ENCODE measurements at places on chromosomes 3 and 15.

DNA sequence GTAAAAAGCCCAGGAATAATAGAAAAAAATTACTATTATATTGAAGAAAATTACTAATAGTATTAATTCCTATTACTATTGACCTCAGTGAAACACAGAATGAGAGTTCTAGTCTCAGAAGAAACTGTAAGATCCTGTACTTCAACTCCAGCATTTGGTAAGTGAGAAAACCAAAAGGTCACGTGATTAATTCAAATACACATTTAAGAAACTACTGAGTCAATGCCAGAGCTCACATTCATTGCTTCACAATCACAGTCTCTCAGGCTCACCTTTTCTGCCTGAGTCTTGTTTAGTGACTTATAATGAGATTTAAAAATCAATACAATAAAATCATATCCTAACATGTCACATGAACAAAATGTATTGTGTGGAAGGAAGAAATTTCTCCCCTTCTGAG is 556.1 kb downstream of the FGF12 start:
- DNase-seq: no peak

- DNase-seq: no peak
Measured at GRCh38 chr15:74174219-74174957, 878 bp downstream of the ISLR start.

DNA sequence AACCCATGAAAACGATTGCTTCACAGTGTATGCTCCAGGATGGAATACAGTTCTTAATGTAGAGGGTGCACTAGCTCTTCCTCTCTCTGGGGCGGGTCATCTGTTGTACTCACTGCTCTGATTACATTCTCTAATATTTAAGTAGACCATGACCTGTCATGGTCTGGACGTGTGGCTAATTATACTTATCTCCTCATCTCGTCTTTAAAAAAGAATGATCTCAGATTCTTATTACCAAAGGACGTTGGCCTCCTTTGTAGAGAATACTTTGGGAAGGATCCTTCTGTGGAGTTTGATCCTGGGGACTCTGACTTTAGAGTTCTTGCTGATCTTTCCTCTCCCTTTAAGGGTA is 48.4 kb upstream of the TRAK1 start:
- DNase-seq: no peak

GRCh38 chr3:100150473-100150872 is 36.2 kb upstream of the FILIP1L start:
- no peak for DNase-seq

- no peak for DNase-seq
Measured at GRCh38 chr3:13557926-13558325, 9.0 kb downstream of the FBLN2 start.

DNA sequence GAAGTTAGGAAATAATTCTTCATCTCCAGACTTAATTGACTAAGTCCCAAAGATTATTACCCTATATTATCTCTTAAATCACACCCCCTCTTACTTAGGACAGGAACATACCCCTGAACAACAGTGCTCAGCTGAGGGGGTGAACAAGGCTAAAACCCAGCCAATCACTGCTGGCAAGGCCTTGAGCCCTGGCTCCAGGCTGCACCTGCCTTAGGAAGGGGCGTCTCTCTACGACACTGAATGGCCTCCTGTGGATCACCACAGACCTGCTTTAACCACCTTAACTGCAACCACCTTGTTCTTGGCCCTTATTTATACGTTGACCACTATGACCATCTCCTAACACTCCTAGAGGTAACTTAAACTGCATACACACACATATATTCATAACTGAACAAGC is 267.4 kb upstream of the THBS1 start:
- DNase-seq: no peak

GRCh38 chr3:125317761-125318160 is 57.4 kb downstream of the ZNF148 start:
- DNase-seq: no peak

- DNase-seq: no peak
Measured at GRCh38 chr3:68172039-68172438, 517.6 kb upstream of the SUCLG2 start.

DNA sequence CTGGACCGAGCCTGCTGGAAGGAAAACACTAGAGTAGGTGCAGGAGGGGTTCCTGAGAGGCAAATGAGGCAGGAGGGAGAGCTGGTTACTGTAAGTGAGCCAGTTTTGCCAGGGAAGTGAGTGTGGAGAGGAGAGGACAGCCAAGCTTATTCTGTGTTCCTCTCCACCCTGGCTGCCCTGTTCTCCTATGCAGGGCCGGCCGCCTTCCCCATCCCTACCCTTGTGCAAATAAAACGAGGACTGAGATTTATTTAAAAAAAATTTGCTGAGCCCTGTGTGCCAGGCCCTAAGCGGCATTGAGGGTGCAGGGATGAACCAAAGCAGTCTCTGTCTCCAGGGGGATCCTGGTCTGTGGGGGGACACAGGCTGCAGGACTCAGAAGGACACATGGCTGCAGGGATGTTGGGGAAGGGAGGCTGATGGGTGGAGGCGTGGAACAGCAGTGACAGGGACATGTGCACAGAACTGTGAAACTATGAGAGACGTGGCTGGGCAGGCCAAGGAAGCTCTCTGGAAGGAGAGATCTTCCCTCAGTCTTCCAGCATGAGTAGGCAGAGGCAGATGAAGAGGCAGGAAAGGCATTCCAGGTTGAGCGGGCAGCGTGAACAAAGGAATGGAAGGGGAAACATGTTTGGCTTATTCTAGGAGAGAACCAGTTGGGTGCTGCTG is 12.1 kb downstream of the CORO2B start:
- no peak for DNase-seq

DNA sequence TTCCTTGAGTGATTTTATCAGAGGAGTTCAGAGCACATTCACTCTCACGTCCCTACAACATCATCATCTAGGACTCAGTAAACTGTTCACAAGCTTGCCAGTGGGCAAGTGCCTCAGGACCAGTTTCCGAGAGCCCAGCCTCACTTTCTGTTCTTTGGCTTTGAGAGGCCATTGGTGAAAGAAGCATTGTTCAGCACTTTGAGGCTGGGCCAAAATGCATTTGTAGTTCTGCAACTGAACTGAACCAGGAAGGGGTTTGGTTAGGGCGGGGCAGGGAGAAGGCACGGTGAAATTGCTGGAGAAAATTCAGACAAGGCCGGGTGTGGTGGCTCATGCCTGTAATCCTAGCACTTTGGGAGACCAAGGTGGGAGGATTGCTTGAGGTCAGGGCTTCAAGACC is 222.1 kb upstream of the CHRM5 start:
- DNase-seq: no peak

GRCh38 chr3:188819939-188820338 is 351.8 kb upstream of the TPRG1 start:
- no peak for DNase-seq

- DNase-seq: no peak
Measured at GRCh38 chr15:85164841-85165466, 183.3 kb downstream of the PDE8A start.

- peak; percentile 90 for DNase-seq
Measured at GRCh38 chr15:55196458-55197361, at the start of gene RSL24D1. RSL24D1 (minus strand) TSS chr15:55196941; CDS start chr15:55196890, 51 bp downstream.

DNA sequence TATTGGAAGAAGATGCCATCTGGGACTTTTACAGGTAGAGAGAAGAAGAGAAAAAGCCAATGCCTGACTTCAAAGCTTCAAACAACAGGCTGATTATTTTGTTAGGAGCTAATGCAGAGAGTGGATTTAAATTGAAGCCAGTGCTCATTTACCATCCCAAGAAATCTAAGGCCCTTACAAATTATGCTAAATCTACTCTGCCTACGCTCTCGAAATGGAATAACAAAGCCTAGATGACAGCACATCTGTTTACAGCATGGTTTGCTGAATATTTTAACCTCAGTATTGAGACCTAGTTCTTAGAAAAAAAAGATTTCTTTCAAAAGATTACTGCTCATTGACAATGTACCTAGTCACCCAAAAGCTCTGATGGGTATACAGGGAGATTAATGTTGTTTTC is 16.2 kb downstream of the ARL14 start:
- DNase-seq: no peak

DNA sequence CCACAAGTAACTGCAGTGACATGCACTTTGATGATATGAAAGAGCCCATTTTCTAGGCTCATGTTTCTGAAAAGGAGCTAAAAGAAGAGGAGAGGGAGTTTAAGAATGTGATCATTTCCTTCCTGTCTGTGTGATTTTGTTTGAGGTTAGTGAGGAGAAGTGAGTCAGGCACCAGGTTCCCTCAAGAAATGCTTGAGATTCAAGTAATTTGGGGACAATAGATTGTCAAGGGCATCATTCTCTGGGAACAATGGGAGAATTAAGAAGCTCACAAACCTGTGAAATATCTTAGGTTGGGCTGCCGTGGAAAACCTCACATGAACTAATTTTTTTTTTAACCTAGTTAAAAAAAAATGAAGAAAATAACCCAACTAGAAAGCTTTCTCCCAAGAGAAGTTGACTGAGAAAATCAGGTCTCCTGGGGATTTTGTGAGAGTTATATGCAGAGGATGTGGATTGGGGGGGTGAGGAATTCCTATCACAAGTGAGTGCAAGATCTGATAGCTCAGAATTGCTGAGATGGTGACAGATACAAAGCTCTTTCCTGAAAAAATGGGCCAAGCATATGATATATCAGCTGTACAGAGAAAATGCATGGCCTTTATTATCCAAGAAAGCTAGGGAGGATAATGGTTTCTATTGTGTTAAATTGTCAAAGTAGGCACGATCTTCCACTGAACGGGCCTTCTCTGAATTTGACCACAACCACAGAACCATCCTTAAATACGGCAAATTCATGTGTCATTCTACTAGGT is 203.3 kb downstream of the FEZF2 start:
- DNase-seq: no peak

- no peak for DNase-seq
Measured at GRCh38 chr3:134690226-134690625, 39.4 kb upstream of the KY start.

- DNase-seq: no peak
Measured at GRCh38 chr3:154872074-154872473, 208.0 kb upstream of the MME start.

DNA sequence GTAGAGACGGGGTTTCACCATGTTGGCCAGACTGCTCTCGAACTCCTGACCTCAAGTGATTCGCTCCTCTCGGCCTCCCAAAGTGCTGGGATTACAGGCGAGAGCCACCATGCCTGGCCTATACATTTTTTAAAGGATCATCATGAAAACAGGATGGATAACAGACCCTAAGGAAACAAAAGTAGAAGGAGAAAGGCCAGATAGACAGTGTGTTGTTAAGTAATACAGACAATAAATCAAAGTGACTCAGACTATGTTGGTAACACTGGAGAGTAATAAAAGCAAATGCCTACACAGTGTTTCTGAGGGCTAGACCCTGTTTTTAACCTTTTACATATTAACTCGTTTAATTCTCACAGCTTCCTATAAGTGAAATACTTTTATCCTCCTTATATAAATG is 133.8 kb upstream of the MCTP2 start:
- no peak for DNase-seq

- DNase-seq: peak; percentile 28
Measured at GRCh38 chr15:51982013-51982769, 10.6 kb upstream of the LEO1 start.

GRCh38 chr3:54853573-54854404 is 74.1 kb downstream of the LRTM1 start:
- peak; percentile 37 for DNase-seq

DNA sequence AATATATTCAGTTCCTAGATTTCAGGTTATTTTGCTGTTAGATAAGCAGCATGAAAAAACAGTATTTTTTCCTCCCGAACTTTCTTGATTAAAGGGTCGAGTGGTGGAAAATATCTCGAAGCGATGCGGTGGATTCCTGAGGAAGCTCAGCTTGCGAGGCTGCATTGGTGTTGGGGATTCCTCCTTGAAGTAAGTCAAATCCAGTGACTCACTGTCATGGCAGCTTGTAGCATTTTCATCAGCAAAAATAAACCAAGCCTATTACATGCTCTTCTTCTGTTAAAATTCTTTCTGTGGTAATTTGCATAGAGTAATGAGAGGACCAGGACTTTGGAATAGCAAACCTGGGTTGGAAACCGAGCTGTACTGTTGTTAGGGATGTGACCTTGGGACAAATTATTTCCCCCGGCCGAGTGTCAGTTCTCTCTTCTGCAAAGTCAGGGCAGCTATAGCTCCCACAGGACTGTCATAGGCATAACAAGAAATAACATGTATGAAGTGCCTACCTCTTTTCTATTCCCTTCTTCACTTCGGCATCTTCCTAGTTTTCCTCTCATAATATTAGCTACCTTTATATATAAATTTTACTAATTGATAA is 75.6 kb downstream of the UBP1 start:
- no peak for DNase-seq

GRCh38 chr3:36132214-36132613 is 248.1 kb upstream of the STAC start:
- DNase-seq: no peak

DNA sequence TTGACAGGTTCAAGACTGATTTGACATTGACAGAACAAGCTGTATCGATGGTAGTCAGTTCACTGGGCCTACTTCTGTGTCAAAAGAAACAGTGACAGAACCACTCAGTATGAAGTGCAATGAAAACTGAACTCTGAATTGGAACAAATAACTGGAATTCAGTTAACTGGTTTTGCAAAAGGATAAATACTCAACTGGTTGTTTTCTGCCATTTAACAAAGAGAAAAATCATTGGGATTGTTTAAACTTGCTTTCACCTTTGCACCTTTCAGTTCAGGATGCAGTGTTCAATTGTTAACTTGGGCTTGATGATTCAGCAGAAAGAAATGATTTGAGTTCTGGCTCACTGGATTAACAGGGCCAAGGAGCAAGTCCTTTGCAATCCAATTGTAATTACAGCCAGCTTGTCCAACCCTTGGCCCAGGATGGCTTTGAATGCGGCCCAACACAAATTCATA is 4.9 kb downstream of the BTD start:
- DNase-seq: no peak

GRCh38 chr3:24668039-24668438 is 173.4 kb upstream of the THRB start:
- DNase-seq: no peak

Data from activated CD4-positive, alpha-beta T cell treated with anti-CD3 and anti-CD28 coated beads for 24 hours (primary cell).